HFFc6 (cell line): ENCODE measurements at places on chromosomes 6 and 20. TPM values are rescaled to one million over a fixed set of nuclear protein-coding genes. Genes with fewer than 3 reads are reported as not detected.

Gene SLC17A2
- not detected in 2 replicates for total RNA-seq

Gene SUMO4
- total RNA-seq, result 0.27 to 0.42 TPM (median 0.28 TPM) in 3 replicates

Gene LINC00237
- total RNA-seq, result not detected in 3 replicates

Gene TMEM244
- not detected in 3 replicates for total RNA-seq

Gene ENPP3
- 0.12 TPM in 1 of 3 replicates, not detected in the others for total RNA-seq

Gene OPRM1
- total RNA-seq, result not detected in 3 replicates

Gene ACSS2
- total RNA-seq, result 14.3 to 15.5 TPM (median 15.3 TPM) in 3 replicates

Gene SNAI1
- 5.8 to 6.0 TPM (median 5.9 TPM) in 3 replicates for total RNA-seq

Gene HAO1
- not detected in 3 replicates for total RNA-seq

Gene SLC25A27
- 0.18 to 0.49 TPM (median 0.35 TPM) in 3 replicates for total RNA-seq

Gene LPA
- not detected in 2 replicates for total RNA-seq

Gene MTHFD1L
- total RNA-seq, result 72.9 to 88.5 TPM (median 73.8 TPM) in 3 replicates
